ENCODE measurements at places on chromosomes 6 and 20.

DNA sequence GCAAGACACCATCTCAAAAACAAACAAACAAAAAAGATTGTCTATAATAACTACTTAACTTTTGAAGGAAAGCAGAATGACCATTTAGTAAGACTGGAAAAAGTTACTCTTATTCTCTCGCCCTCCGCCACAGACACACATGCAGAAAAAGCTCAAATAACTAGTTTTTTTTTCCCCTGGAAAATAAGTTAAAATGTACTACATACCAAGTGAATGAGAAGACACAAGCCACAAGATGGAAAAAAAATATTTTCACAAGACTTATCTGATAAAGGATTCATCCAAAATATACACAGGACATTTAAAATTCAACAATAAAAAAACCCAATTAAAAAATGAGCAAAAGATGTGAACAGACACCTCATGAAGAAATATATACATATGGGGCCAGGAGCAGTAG lies 31.9 kb downstream of the NUDT3 start:
- no peak for DNase-seq

GRCh38 chr6:104526376-104526775 lies 333.3 kb downstream of the HACE1 start:
- DNase-seq: no peak

GRCh38 chr20:1900321-1900801 lies 5.2 kb downstream of the SIRPA start:
- no peak for DNase-seq

DNA sequence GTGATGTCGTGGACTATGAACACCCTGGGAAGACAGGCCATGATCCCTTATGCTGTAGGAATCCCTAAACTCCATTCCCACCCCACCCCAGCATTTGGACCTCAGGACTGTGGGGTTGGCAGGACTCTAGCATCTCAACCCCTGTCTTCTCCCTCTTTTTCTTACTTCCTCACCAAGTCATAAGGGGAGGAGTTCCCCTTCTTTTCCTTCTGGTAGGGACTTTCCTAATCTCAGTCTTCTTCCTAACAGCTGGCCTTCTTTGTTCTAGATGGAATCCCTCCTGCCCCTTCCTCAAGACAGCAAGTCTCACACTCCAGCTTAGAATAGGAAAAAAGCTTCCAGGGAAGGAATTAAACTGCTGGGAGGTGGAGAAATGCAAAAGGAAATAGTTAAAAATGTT lies 2.3 kb upstream of the SIRPB2 start:
- no peak for DNase-seq

- no peak for DNase-seq
These were observed 35.4 kb downstream of the BFSP1 start for GRCh38 chr20:17495826-17496225.

DNA sequence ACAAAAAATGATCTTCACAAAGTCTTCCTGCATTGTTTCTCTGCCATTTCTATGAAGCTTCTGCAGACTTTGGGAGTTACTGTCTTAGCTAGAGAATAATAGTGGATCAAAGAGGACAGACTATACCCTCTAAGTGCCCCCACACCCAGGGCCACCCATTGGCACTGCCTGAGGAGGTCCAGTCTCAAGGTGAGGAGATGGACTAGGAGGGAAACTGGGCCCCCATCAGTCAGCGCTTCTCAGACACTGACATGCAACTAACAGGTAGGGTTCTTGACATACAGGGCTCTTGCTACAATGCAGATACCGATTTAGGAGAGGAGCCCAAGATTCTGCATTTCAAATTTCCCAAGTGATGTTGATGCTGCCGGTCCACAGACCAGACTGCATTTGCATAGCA lies 24.3 kb downstream of the PCNA start:
- no peak for DNase-seq

DNA sequence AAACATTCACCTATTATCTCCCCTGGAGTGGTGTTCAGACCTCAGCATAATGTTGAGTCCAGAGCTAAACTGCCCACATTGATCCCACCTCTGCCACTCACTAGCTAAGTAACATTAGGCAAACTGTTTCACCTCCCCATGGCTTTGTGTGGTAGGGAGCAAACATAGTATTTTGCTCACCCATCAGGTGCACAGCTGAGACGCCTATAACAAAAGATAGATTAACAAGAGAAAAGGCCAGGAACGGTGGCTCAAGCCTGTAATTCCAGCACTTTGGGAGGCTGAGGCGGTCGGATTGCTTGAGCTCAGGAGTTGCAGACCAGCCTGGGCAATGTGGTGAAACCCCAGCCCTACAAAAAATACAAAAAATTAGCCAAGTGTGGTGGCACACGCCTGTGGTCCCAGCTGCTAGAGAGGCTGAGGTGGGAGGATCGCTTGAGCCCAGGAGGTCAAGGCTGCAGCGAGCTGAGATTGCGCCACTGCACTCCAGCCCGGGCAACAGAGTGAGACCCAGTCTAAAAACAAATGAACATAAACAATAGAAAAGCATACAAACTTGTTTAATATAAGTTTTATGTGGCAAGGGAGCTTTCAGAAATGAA lies 91.6 kb downstream of the MAP3K7 start:
- no peak for DNase-seq

GRCh38 chr6:139853302-139853992 lies 479.0 kb upstream of the CITED2 start:
- DNase-seq: no peak

GRCh38 chr6:20338156-20338555 lies 63.5 kb upstream of the E2F3 start:
- no peak for DNase-seq

DNA sequence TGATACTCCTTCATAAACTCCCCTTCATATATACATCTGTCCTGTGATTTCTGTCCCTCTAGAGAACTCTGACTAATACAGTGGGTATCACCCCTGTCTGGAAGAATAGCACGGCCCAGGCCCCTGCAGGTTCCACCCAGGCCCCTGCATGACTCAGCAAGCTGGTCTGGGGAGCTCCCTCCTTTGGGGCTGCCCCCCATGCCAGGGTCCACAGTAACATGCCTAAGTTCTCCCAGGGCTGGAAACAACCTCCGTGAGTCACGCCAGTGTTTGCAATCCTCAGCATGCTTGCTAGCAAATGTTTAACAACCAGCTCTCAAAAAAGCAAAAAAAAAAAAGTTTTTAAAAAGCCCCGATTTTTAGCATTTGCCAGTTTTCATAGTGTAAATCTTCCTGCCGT lies 134.3 kb upstream of the CDH4 start:
- no peak for DNase-seq

DNA sequence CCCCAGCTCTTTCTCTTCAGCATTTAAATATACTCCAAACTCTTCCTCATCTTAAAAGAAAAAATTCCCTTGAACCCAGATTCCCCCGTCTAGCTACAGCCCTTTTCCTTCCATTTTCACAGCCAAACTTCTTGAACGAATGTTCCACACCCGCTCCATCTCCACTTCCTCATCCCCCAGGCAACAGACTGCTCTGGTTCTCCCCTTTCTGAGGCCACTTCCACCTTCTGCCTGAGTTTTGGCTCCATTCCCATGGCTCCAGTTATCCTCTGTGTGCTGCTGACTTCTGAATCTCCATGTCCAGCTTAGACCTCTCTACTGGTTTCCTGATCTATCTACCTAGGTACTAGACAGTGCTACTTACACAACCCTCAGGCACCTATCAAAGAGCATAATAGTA lies 106.4 kb downstream of the RALGAPA2 start:
- DNase-seq: no peak

DNA sequence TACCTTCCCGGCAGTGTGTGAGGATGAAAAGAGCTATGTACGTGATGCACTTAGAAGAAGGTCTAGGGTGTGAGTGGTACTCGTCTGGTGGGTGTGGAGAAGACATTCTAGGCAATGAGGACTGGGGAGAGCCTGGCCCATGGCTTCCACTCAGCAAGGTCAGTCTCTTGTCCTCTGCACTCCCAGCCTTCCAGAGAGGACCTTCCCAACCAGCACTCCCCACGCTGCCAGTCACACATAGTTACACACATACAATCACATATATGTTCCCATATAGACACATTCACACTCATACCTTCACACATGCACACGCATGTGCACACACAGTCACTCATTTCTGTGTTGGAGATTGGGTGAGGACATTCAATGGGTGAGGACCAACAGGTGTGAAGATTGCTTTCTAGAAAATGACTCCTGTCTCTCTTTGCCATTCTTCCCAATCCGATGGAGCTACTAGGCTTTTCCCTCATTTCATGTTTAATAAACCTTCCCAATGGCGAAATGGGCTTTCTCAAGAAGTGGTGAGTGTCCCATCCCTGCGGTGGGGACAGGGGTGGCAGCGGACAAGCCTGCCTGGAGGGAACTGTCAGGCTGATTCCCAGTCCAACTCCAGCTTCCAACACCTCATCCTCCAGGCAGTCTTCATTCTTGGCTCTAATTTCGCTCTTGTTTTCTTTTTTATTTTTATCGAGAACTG lies 30.4 kb downstream of the SRSF3 start:
- no peak for DNase-seq

GRCh38 chr6:136036601-136037000 lies 185.1 kb downstream of the PDE7B start:
- no peak for DNase-seq

DNA sequence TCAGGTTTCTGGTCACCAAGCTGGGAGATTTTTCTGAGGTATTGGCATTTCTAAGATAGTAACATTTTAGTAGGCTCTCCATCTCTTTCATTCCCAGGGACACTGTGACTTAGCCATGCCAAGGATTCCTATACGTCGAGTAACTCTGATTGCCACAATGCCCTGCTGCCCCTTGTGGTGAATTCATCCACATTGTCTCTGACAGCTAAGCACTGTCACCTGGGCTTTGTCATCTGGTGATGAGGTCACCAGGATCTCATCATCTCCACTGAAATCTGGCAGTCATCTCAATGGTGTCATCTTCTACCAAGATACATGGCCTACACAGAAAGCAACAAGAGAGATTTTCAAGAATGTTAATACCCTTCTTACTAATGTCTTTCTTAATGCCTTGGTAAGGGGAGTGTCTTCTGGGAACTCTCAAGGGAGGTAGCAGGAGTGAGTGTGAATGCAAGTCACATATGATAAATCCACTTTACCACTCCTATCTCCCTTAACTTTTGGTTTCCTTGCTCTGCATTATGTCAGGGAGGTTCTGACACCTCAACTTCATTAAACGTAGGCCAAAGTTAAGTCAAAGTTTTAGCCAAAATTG lies 246.7 kb downstream of the CD109 start:
- no peak for DNase-seq

- DNase-seq: no peak
These were observed 502.9 kb downstream of the HAO1 start for GRCh38 chr20:7437311-7437710.

GRCh38 chr6:167543602-167544497 lies 219.0 kb downstream of the TTLL2 start:
- no peak for DNase-seq

- no peak for DNase-seq
These were observed 178.2 kb upstream of the IMPG1 start for GRCh38 chr6:76250666-76251065.

- no peak for DNase-seq
These were observed 167.6 kb downstream of the THBS2 start for GRCh38 chr6:169086020-169086419.

GRCh38 chr20:62313021-62313420 lies 10.2 kb downstream of the ADRM1 start:
- DNase-seq: no peak

DNA sequence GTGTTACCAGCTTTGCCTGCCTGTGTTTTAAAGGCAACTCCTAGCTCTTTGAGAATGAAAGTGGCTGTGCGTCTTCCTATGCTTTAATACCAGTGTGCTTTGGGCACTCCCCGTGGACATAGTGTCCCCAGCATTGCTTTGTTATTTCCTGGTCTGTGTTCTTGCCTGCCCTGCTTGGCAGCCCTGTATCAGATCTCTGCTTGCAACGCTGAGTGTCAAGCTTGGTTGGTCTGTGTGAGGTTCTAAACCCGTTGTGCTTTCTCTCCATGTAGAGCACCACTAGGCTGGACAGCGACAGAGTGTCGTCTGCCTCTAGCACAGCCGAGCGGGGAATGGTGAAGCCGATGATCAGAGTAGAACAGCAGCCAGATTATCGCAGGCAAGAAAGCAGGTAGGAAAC lies 80.2 kb downstream of the AFDN start:
- DNase-seq: no peak

- DNase-seq: no peak
These were observed 41.4 kb downstream of the DTNBP1 start for GRCh38 chr6:15621203-15622044.
